ENCODE measurements at places on chromosomes 3 and 15.

DNA sequence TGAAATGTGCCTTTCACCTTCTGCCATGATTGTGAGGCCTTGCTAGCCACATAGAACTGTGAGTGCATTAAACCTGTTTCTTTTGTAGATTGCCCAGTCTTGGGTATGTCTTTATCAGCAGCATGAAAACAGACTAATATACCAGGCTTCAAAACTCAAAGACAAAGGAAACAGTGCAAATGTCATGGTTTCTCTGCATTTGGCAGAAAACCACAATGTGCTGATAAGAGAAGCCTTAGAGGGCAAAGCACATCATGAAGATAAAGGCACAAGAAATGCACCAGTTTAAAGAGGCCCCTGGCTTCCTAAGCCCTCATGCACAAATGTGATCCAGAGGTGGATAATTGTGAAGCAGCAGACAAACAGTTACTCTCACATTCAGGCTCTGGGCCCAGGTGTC lies 259.2 kb downstream of the CPNE4 start:
- no peak for DNase-seq

DNA sequence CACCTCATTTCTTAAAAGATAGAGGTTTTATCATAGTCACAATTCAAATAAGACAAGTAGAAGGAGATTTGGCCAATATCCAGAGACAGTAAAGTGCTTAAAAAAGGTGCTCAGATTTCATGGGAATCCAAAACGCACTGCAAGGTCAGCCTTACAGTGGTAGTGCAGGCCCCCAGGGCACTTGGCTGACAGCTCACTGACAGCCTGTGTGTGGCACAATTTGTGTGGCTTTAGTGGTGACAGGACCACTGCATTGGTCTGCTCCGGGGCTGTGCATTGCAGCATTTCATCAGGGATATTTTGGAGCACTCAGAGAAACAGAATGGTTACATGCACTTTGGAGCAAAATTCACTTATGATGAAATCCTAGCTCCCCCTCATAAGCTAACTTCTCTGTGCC lies 544.3 kb downstream of the NTRK3 start:
- no peak for DNase-seq

DNA sequence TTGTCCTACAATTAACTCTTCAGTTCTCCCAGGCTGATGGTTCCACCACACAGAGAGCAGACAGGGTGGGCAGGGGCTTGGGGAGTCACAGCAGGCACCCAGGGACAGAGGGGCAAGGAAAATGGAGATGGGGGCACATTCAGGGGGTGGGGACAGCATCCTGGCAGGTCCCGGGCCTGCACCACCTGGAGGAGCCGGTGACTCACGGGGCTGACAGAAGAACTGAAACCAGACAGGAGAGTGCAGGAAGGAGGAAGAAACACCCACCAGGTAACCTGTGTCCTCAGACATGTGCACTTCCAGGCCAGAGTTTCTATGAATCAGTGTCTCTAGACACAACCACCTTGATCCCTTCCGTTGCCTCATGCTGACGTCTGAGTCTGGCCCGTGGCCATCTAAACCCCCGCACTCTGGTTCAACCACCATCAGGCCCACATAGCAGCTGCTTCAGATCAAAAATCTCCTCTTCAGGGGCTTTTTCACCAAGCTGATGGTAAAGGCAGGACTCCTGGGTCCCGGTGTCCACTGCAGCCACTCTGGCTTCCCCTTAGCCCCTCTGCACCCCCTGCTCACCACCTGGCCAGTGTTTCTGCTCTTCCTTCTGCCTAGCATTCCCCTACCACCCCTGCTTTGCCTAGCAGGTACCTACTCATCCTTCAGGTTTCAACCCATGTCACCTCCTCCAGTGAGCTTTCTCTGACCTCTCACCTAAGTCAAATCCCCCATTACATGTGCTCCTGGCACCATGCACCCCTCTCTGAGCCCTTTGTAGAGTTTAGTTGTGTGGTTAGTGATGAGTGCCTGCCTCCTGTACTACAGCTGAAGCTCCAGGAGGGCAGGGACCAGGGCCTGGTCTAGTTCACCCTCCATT lies 16.5 kb upstream of the CYP11A1 start:
- no peak for DNase-seq

GRCh38 chr3:45986303-45986982 lies 9.2 kb downstream of the FYCO1 start:
- DNase-seq: no peak

DNA sequence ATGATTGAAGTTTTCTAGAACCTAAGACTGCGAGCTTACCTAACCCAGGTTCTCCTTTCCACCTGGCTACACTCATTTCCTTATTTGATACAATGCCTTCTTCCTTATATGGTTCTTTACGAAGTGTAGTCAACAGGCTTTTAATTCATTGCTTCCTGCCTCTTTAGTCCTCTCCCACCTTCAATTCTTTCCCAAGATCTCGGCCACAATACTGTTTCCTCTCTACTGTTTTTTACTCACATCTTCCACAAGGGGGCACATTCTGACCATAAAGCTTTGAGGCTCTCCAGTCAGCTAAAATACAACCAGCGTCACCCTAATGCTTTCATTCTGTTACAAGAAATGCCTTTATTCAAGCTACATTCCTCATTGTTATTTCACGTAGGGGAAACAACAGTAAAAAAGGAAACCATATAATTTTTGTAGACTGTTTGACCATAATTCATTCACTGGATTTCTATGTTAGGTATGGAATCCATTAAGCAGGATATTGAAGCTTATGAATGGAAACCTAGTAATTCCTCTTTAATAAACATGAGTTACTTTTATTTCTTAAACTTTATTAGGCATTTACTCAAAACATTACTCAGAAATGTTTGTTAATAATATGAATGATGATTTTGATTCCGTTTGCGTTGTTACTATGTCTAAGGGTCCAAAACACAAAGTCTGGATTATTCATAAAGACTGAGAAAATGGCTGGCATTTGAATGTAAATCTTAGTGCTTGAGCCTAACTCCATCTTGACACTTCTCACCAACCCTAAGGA lies 29.5 kb upstream of the VEPH1 start:
- peak; percentile 71 for DNase-seq

DNA sequence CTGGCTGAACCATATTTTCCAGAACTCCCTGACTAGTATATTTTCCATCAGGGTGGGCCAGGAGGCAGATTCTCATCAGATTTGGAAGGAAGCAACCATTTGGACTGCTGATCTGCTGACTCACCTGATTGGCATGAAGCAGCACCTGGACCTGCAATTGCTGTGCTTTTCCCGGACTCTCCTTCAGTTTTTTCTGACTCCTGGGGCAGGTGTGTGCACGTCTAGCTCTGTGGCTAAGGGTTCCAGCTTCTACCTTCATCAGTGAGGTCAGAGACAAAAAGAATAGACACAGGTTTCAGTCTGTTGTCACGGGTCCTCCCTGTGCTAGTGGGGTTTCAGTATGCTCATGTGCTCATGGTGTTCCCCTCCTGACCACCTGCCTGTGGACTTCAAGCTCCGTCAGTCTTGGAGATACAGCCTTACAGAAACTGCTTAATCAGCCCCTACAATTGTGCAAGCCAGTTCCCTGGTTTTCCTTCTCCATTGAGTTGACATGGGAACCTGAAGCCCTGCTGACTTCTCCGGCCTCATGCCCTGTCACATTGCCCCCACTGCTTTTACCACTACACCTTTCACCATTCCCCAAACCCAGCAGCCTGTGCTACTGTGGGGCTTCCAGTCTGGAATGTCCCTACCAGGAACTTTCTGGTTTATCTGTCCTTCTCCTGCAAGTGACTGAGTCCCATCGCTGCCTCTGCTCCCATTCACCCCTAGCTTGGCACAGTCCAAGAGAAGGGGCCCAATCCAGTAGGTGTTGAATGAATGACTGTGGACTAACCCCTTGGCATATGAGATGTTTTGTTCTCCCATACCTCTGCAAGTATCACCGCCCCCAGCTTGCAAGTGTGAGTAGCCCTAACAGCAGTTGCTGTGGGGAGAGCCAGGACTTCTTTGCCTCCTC lies 31.7 kb downstream of the HMCES start:
- no peak for DNase-seq

DNA sequence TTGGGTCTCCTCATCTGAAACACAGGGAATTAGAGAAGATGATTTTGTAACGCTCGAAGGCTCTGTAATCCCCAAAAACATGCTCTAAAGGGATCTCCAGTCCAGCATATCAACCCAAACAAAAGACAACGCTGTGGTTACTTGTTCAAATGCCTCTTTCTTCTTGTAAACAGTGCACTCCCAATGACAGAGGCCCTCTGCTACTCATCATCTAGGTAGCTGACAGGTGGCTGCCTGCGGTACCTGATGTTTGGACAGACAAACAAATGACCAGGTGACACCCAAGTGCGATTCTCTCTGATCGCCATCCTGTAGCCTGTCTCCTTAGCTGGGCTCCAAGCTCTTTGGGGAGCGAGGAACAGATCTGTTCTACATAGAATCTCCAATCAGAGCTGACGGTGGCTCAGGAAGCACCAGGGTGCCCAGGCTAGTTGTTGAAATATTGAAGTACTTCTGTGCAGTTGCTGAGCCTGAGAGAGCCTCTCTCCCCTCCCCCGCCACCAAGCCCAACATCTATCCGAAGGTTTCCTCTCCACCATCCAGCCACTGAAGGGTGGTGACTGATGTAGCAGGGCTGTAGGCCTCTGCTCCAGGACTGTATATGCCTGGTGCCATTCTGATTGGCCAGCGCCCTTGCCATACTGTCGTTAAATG lies 238.7 kb downstream of the XXYLT1 start:
- no peak for DNase-seq

- no peak for DNase-seq
Observed at GRCh38 chr3:9875448-9875847, 4.6 kb downstream of the CIDEC start.

DNA sequence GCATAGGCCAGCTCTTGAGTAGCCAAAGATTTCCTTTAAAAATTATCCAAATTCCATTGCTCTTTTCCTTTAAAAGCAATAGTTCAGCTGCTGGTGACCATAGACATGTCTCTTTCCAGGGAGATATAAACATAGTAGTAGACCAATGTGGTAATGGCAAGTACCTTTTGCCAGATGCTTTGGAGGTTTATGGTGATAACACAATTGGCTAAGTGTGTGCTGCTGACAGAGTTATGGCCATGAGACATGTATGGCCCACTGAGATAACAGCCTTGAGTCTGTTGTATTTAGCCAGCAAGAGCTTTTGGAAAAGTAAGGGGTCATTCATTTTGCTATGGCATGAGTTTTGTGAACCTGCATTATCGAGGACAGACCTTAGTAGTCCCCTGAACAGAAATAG lies 1146.8 kb downstream of the TUSC7 start:
- no peak for DNase-seq

- no peak for DNase-seq
Observed at GRCh38 chr3:45927881-45928280, 15.4 kb upstream of the CXCR6 start.

DNA sequence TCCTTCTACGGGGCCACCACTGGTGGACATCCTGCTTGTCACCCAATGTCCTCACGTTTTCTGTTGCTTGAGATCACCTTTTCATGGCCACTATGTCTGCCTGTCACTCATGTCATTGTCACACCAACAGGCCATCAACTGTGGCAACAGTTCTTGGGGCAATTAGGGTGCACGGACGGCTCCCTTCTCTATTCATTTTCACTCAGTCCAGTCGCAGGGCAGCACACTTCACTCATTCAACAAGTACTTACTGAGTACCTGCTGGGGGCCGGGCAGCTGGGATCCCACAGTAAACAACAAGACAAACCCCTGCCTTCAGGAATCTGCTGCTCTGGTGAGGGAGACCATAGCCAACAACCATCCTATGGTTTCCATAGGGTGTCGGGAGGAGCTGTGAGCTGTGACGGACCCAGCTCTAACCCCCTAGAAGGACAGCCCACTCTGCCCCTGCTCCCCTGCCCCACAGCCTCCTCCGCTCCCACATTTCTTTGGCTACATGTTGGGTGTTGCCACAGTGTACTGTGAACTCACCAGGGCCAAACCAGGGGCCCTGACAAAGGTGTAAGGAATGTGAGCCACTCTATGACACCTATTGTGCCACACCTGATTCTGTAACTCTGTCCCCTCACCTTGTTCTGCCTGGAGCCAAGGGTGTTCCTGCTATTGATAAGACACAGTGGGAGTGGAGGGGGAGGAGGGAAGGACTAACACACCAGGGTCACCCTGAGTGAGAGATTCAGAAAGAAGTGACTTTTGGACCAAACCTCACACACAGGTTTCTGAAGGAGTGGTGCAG lies 1.9 kb downstream of the VILL start:
- DNase-seq: no peak

DNA sequence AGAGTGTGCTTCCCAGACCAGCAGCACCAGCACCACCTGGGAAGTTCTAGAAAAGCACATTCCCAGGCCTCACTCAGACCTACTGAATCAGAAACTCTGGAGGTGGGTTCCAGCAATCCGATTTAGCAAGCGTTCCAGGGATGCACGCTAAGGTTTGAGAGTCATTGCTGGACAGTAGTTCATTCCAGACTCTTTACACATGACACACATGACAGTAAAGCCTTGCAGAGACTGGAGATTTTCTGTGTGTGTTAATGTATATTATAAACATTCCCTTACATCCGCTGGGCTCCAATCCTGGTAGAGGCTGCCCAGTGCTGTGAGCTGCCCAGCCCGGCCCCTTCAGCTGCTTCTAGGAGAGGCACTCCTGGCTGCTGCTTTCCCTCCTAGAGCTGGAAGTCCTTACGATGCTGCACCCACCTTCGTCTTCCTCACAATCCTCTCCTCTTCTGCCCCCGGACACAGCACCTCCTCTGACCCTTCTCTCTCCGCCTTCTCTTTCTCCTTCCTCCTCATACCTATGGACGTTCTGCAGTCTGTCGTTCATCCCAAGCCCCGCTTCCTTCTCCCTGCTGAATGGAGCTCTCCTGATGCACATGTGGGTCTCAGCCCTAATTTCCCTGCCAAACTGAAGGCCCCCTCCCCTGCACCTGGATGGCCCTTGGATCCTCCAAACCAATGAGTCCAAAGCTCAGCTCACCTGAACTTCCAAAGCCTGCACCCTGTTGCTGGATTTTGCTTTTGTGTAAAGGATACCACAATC lies 44.4 kb downstream of the ITGA11 start:
- peak; percentile 24 for DNase-seq

GRCh38 chr3:134464064-134464688 lies 21.6 kb downstream of the ANAPC13 start:
- DNase-seq: peak; percentile 96

DNA sequence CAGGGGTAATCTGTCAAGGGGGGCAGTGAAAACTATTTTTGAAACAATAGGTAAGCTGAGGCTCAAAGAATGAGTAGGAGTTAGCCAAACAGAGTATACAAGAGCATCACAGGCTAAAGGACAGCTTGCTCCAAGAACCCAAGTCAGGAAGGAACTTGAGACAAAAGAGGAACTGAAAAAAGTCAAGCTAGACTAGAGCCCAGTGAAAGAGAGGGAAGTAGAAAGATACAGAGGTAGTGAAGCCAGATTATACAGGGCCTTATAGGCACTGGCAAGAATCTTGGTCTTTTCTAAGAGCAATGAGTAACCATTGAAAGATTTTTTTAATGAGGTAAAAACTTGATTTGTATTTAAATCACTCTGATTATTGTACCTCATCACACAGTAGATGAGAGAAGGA lies 69.9 kb downstream of the FILIP1L start:
- DNase-seq: no peak

GRCh38 chr3:143472731-143473523 lies 353.4 kb downstream of the CHST2 start:
- DNase-seq: no peak

GRCh38 chr15:65918357-65918920 lies 49.1 kb downstream of the RAB11A start:
- no peak for DNase-seq

- DNase-seq: no peak
Observed at GRCh38 chr15:33190539-33190938, 4.0 kb downstream of the FMN1 start.

- no peak for DNase-seq
Observed at GRCh38 chr15:78035861-78036476, 41.5 kb downstream of the TBC1D2B start.

- no peak for DNase-seq
Observed at GRCh38 chr3:184764191-184764590, 47.8 kb upstream of the VPS8 start.

Data from AG04450 (cell line).